ENCODE measurements at places on chromosomes 13 and 19. TPM values are rescaled to one million over a fixed set of nuclear protein-coding genes. Genes with fewer than 3 reads are reported as not detected.

The CD22 gene
- 1.8 TPM for total RNA-seq

The DAND5 gene
- 0.26 TPM for total RNA-seq

The SIGLEC12 gene
- 0.13 TPM for total RNA-seq

The CYP4F22 gene
- not detected for total RNA-seq

The TEX101 gene
- not detected for total RNA-seq

The SULT2A1 gene
- not detected for total RNA-seq

The SMIM17 gene
- total RNA-seq = not detected

The PRR36 gene
- not detected for total RNA-seq

The CCDC122 gene
- total RNA-seq = 1.6 TPM

The ARHGAP33 gene
- 4.0 TPM for total RNA-seq

The ZNF175 gene
- total RNA-seq = 8.9 TPM

The URAD gene
- not detected for total RNA-seq
